ENCODE measurements at places on chromosomes 2 and 18.

- DNase-seq: no peak
Measured at GRCh38 chr18:74198453-74198852, 50.1 kb downstream of the TIMM21 start.

GRCh38 chr18:59101830-59102414, 37.8 kb upstream of the SEC11C start:
- DNase-seq: no peak

- peak; percentile 2 for DNase-seq
Measured at GRCh38 chr2:119126650-119127049, 31.9 kb downstream of the C1QL2 start.

DNA sequence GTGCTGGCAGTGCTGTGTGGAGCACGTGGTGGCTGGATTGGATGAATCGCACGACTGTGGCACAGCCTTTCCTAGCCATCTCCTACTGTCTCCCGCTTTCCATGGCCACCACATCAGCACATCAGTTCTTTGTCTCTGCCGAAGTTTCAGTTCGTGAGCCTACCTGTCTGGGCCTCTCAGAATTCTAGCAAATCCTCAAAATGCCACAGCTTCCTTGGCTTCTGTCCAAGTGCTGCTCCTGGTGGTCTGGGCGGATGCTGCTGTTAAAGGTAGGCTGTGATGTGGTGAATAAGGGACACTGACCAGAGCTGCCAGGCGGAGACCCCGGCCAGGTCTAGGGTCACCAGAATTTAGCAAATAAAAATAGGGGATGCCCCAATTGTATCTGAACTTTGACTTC, 237.4 kb downstream of the LPIN1 start:
- DNase-seq: no peak

DNA sequence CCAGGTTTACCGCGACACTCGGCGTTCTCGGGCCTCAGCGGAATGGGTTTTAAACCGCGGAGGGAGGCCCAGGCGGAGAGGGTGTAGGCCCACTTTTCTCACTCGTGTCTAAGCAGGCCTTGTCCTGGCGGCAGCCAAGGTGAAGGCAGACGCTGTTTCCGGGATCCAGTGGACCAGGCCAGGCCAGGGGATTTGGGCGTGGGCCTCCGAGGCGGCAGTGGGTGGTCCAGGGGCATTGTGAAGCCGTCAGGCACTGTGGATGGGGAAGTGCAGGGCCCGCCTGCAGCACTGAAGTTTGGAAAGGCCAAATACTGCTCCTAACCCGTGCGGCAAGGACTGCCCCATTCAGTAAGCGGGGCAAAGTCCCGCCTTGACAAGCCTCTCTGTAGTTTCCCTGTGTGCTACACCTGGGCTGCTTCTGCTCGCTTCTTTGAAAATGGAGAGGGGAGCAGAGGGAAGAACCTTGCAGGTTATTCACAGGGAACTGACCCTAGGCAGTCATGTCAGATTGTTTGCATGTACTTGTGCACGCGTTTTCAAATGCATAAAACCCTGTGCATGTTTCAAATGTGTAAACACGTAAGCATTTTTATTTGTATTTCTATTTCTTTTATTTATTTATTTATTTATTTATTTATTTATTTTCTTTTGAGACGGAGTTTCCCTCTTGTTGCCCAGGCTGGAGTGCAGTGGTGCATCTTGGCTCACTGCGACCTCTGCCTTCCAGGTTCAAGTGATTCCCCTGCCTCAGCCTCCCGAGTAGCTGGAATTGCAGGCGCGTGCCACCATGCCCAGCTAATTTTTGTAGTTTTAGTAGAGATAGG, 7.5 kb upstream of the DLX2 start:
- DNase-seq: no peak

DNA sequence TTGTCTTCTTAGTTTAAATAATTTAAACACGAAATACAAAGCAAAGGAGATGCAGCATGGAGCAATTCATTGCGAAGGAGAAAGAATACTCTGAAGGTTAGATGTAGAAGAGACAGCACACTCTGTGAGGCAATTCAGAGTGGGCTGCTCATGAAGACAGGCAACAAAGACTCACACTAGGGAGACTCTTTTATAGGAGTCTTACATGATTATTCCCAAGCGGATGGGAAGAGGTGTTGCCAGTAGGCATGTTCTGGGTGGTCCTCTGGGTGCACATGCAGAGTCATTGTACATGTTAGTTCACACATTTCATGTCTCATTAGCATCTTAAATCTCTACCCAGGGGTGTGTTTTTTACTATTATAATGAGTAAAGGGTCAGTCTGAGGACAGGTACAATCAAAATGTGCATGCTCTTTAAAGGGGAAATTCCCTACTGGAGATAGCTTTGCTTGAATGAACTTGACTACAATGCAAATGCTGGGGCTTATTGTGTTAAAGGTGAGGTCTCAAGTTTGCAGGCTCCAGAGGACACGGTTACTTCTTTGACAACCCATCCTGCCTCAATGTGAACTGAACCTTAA, 275.5 kb downstream of the CDH19 start:
- no peak for DNase-seq

- DNase-seq: no peak
Measured at GRCh38 chr2:43043553-43043870, 182.9 kb downstream of the ZFP36L2 start.

DNA sequence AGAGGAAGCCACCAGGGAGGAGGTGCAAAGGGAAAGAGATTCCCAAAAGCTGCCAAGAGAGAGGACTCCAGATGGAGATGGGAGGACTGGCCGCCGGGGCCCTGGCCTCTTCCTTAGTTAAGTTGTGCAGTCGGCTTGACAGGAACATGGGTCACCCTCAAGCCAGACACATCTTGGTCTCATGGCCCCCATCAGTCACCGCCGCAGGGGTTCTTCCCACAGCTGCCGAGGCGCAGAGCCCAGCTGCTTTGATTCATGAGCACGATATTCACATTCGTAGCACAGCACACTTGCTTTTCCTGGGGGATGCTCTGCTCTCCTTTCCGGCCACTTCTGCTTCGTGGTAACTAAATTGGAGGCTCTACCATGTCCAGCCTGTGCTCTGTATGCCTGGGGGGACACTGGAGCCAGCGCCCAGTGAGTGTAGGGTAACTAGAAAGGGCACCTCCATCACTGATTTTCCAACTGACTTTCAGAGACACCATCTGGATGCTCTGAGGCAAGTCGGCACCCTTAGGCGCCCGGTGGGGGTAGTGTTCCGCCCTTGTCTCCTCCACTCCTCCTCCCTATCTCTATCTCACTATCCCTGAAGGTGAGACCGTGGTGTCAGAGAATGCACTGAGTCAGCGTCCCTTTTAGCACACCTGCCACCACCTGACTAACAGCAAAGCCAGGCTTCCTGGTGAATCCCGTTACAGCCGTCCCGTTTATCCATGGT, 13.3 kb downstream of the TWIST2 start:
- DNase-seq: no peak

DNA sequence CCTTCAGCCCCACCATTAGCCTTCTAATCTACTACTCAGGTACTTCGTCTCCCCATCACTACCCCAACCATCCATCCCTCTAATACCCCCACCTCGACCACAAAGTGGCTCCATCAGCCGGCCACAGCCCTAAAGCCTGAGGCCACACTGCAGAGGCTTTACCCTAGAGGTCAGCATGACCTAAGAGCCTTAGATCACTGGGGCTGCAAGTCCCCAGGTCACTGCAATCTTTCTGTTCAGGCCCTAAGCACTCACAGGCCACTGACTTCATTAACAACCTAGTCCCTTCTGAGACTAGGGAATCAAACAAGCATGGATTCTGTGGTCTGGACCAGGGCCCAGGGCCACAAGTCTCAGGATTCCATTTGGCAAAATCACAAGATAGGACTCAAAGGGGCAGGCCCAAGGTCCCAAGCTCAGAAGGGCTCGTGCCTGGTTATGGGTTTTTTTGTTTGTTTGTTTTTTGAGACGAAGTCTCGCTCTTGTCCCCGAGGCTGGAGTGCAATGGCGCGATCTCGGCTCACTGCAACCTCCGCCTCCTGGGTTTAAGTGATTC, 37.0 kb upstream of the PKDCC start:
- DNase-seq: no peak

- DNase-seq: no peak
Measured at GRCh38 chr2:141911485-141912066, 219.2 kb downstream of the LRP1B start.

GRCh38 chr18:41576643-41577042, 378.4 kb upstream of the PIK3C3 start:
- no peak for DNase-seq

- no peak for DNase-seq
Measured at GRCh38 chr2:25903216-25903776, 25.0 kb upstream of the ASXL2 start.

- no peak for DNase-seq
Measured at GRCh38 chr2:208006337-208006736, 19.0 kb downstream of the PLEKHM3 start.

DNA sequence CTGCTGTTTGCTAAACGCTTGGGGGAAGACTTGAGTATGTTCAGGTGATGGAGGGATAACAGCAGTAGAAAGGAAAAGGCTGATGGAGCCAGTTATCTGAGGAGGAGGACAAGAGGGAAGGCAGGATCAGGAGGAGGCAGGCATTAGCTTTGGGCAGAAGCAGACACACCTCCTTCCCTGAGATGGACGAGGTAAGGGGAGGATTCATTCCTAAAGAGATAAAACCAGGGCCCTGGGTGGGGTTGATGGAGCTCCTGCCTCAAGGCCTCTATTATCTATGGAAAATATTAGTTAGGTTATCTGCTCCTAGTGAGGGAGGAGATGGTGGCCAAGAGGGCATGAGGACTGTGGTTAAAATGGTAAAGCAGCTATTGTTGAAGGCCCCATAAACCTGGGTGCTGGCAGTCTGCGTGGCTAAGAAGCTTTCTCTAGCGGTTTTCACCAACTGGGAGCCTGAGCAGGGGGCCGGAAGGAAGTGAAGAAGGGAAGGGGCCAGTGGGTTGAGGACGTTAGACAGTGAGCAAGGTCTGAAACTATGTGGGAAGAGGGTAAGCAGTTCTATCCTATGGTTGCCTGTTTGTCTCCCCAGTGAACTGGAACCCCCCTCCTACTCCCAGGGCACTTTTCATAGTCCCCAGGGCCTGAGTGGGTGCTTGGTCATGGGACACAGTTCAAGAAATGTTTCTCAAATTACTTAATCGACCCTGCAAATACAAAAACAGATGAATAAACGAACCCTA, 56.6 kb upstream of the HK2 start:
- no peak for DNase-seq

DNA sequence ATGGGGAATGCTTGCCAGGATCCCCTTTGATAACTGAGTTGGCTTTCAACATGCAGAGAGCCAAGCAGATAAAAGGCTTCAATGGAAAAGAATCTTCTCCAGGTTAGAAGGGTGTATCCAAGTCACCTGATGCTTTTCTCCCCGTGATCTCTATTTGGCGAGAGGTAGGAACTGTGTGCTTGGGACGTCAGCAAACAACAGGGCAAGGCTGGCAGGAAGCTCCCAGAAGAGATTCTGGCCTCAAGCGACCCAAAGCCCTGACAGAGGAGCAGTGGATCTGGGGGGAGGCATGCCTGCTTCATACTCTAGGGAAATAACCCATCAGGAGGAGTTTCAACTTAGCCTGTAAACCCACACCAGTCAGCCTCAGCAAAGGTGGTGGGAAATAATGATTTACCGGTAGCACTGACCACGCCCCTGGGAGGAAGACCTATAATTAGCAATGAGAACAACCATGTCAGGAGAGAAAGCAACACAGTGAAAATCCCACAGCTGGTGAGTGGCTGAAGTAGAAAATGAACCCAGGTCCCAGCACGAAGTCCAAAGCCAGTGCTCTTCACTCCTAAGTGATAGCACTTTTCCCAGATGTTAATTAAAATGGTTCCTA, 76.3 kb upstream of the SEC11C start:
- DNase-seq: no peak

- no peak for DNase-seq
Measured at GRCh38 chr2:191818725-191819350, 28.1 kb downstream of the CAVIN2 start.

DNA sequence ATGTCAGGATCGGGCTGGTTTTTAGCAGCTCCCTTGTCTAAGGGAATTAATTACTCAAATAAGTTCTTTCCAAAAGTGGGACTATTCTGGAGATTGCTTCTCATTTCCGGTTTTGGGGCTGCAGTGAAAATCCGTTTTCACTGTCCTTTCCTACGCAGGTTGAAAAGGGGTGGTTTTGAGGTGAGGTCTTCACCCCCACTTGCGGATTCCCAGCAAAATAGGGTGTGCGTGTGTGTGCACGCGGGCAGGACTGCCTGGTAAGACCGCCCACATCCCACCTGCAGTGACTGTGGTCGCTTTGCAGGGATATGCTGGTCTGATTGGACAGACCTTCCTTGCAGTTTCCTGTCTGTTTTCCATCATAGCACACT, 472 bp upstream of the PLEKHM3 start:
- DNase-seq: peak; percentile 14

DNA sequence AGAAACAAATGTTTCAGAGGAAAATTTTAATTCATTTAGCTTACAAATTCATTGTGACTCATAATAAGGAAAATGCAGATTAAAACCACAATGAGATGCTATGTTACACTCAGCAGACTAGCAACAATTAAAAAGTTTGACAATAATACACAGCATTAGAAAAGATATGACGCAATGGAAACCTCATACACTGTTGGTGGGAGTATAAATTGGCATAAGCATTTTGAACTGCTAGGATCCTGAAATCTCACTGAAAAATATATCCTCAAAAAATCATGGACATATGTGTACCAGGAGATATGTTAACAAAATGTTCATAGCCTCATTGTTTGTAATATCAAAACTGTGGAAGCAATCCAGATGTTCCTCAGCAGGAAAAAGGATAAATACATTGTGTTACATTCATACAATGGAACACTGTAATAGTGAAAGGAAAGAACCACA, 13.7 kb downstream of the CALCRL start:
- no peak for DNase-seq

DNA sequence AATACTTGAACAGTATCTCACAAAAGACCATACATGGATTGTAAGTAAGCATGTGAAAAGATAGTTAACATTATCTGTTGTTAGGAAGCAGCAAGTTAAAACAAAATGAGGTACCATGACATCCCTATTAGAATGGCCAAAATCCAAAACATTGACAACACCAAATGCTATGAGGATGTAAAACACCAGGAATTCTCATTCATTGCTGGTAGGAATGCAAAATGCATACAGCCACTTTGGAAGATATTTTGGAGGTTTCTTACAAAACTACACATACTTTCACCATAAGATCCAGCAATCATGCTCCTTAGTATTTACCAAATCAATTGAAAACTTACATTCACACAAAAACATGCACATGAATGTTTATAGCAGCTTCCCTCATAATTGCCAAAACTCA, 30.9 kb upstream of the ICOS start:
- DNase-seq: no peak

GRCh38 chr18:62102221-62102620, 84.6 kb downstream of the PIGN start:
- no peak for DNase-seq

DNA sequence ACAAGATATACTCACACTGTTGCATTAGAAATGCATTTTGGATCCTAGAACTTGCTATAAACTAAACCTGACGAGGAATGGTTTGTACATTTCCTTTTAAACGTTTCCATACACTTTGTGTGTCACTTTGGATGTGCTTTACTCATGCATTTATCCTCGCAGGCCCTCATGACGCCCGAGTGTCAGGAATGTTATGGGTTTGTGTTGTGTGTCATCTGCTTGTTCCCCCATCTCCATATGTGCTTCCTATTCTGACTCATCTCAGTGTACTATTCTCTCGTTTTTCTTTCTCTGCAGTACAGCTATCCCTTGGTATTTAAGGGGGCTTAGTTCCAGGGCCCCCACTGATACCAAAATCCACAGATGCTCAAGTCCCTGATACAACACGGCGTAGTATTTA, 121.5 kb upstream of the RASGRP3 start:
- DNase-seq: no peak

GRCh38 chr2:234996069-234996940, 44.5 kb downstream of the SH3BP4 start:
- no peak for DNase-seq
